ENCODE measurements at places on chromosomes 4 and X.

- no peak for DNase-seq
These were observed 309.3 kb downstream of the ANK2 start for GRCh38 chr4:113358784-113359183.

- no peak for DNase-seq
These were observed 74.4 kb downstream of the PDLIM5 start for GRCh38 chr4:94525993-94526728.

- DNase-seq: no peak
These were observed 10.1 kb downstream of the DLG3 start for GRCh38 chrX:70454441-70455365.

- no peak for DNase-seq
These were observed 69.4 kb downstream of the HMGB2 start for GRCh38 chr4:173264684-173265185.

GRCh38 chrX:140712413-140713173, 3.0 kb downstream of the LINC00632 start:
- DNase-seq: no peak

- DNase-seq: no peak
These were observed 464 bp downstream of the RAP1GDS1 start for GRCh38 chr4:98261405-98262291.

DNA sequence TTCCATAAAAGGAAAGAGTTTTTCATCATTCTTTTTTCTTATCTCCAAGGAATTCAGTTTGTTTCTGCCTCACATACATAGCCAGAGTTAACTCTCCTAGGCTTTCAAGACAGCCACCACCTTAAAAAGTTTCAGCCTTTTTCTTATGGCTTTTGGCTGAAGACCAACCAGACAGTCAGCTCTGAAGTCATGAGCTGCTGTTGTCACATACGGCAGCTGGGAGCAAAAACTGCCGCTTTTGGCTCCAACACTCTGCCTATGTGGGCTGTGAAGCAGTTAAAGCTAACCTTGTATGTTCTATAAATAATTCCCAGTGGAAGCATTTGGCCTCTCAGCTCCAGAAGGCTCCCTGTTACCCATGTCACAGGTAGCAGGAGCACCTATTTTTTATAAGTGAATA, 104.1 kb downstream of the KLHL4 start:
- DNase-seq: no peak

DNA sequence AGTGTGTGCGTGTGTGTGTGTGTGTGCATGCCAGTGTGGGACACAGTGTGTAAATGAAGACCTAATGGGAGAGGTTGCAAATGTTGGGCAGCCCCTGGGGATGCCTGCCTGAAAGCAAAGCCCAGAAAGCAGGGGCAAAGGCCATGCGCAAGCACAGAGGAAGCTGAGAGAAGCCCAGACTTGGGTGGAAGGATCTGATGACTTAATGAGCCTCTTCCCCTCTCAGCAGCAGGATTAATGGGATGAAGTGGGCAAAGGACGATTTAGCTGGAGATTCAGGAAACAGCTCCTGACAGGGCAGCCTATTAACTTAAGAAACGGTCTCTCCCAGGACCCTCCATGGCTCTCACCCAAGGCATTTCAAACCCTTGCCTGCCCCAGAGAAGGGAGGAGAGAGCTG, 107.3 kb downstream of the EFNB1 start:
- no peak for DNase-seq

GRCh38 chr4:128831531-128832242, 22.2 kb downstream of the JADE1 start:
- no peak for DNase-seq

GRCh38 chrX:330726-331150, 12.1 kb upstream of the GTPBP6 start:
- no peak for DNase-seq

DNA sequence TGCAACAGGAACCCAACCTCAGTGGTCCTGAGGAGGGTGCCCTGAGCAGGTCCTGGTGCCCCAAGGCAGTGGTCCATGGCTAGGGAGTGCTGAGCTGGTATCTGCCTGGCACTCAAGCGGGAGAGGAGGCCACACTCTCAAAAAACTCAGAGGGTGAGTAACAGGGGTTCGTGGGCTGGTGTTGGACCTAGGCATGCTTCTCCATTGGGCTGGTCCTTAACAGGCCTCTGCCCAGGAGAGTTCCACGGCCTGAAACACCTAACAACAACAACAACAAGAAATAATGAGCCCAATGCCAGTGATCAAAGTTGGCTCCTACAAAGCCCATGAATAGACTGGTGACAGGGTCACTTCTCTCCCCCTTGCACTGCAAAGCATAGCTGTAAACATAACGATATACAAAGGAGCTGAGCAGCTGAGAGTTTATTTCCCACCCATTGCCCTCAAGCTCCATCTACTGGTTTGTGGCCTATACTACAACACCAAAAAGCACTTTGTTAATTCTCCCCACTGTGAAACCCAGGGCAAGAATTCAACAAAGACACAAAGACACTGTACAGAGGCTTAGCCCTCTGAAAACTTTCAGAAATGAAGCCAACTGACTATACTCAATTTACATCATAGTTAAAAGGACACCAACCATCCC, 736.1 kb upstream of the ADGRL3 start:
- no peak for DNase-seq

GRCh38 chrX:155031657-155032056, 5.0 kb downstream of the FUNDC2 start:
- no peak for DNase-seq

DNA sequence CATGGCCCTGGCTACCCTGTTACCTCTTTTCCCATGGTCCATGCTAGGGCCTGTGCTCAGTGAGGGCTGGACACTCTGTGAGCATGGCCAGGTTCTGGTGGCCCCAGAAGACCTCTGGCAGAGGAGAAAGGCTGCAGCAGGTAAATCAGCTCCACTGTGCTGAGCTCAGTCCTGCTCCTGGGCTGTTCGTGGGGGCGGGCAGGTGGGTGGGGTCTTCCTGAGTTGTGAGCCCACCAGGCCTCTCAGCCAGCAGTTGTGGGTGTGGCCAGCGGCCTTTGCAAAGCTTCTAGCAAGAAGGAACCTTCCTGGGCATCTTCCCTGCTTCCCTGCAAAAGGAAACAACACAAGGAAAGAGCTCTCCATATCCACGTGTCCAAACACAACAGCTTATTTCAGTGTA, 85.3 kb upstream of the STX18 start:
- no peak for DNase-seq

GRCh38 chr4:28092610-28093009, 1232.0 kb downstream of the STIM2 start:
- no peak for DNase-seq

- DNase-seq: no peak
These were observed 971.1 kb upstream of the HS3ST1 start for GRCh38 chr4:12399781-12400180.

DNA sequence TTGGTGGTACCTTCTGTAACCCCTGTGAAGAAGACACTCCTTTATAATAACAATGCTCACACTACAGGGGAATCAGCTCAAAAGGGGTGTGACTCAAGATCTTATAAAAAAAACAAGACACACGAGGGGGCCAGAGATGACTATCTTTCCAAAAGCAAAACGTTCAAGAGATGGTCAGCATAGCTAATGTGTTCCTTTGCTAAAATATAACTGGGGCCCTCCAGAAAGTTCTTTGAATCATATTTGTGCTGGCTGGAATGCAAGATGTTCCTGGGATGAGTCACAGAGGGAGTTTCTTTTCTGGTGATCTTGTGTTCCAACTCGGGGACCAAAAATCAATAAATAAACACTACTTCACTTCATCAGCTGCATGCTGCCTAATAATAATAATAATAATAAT, 46.5 kb downstream of the RAI2 start:
- no peak for DNase-seq

DNA sequence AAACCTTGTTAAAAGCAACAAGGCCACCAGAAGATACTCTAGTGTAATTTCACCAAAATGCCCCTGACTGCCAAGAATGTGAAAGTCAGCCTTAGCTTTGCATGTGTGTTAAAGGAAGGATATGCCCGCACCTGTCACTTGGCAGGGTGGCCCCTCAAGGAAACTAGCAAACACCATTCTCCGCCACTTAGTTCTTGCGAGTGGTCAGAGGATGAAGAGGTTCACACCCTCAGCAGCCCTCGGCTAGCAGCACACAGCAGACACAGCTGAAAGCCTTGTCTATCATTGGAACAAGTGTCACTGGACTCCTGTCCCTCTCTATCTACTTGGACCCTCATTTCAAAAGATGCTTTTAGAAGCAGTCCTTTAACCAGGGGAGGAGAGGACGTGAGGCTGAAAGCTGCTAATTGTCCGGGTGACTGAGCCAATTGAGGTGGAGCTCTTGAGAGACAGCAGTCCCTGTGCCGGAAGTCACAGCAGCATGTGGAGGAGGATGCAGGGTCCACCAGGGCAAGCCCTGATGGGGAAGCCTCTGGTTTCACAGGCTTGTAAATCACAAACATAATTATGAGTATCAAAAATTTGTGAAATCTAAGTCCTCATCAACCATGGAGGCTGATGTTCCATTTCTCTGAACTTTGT, 18.0 kb downstream of the HHIP start:
- no peak for DNase-seq

DNA sequence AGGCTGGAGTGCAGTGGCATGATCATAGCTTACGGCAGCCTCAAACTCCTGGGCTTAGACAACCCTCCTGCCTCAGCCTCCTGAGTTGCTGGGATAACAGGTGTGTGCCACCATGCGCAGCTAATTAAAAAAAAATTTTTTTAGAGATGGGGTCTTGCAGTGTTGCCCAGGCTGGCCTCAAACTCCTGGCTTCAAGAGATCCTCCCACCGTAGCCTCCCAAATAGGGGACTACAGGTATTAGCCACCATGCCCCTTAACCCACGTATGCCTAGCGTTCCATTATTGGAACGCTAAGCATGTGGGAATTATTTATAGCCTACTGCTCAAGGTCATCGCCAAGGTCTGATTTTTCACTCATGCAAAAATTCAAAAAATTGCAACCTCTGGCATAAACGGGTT, 20.3 kb upstream of the UBE2D3 start:
- no peak for DNase-seq
